ENCODE measurements at places on chromosomes 4 and X.

GRCh38 chrX:102744307-102744706 lies 23.8 kb downstream of the GPRASP3 start:
- DNase-seq, result no peak

DNA sequence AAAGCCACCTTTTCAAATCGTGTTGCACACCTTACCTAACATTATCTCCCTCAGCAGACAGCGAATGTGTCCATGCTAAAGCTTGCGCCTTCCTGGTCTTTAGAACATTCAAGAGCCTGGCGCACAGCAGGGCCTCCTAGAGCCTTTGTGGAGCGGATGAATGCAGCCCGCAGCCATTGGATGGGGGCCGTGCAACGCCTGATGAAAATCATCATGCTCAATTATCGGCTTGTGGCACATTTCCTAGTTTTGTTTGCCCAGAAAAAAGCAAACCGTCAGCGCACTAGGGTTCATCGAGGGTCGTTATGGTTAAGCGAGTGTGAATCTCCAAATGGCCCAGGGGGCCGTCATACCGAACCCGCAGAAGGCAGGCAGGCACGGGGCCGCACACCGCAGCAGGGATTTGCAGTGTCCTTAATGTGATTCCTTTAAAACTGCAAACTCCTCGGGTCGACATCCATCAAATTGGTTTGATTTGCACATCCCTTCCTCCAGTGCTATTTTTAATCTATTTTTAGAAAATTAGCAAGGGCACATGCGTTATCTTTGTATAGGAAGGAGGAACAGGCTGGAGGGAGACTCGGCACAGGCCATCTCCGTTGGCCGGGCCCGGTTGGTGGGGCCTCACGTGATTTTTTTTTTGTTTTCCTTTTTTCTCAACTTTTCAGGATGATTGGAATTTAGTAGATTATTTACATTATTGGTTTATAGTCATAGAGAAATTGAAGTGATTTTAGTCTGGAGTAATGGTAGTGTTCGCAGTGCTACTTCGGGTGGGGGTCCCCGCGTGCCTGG lies 53.1 kb downstream of the ABLIM2 start:
- no peak for DNase-seq

- no peak for DNase-seq
Measured at GRCh38 chr4:123870216-123870876, 473.8 kb downstream of the SPRY1 start.

GRCh38 chr4:7156328-7156727 lies 36.0 kb upstream of the SORCS2 start:
- DNase-seq, result no peak

- no peak for DNase-seq
Measured at GRCh38 chrX:9835585-9836210, 49.5 kb downstream of the SHROOM2 start.

GRCh38 chr4:153713866-153714646 lies 30.0 kb downstream of the TLR2 start:
- no peak for DNase-seq

- no peak for DNase-seq
Measured at GRCh38 chrX:130083656-130084382, 26.5 kb downstream of the ELF4 start.

GRCh38 chrX:110114260-110114776 lies 111.4 kb downstream of the TMEM164 start:
- DNase-seq, result no peak

DNA sequence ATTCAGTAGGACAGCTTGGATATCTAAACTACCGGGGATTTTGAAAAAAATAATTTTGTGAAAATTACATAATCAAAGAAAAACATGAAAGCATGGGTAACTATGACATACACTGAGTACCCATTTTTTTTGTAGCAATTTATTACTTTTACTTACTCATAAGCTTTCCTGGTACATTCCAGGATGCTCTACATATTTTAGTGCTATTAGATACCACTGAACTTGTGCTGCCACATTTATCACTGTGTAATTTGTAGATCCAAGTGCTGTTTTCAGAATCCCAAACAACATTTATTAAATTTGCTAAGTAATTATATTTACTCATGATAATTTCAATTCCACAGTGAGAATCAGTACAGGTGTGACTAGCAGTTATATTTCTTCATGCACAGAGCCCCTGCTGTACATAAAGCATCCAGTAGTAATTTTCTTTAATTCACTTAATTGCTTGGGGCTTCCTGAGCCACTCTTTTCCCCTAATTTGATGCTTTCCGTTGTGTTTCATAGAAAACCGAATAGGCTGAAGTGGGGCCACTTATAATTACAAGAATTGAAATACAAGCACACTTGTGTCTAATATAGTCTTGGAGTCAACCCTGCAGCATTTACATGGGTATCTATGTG lies 2254.4 kb downstream of the ARAP2 start:
- DNase-seq, result no peak

- DNase-seq, result no peak
Measured at GRCh38 chr4:79044141-79044659, 105.0 kb upstream of the PAQR3 start.

- DNase-seq, result no peak
Measured at GRCh38 chr4:68576272-68577125, at the start of gene UGT2B17. TSS of gene UGT2B17 (minus strand) at chr4:68576322. CDS start at chr4:68568484, 7,838 bp downstream.
